T-cell (primary cell): ENCODE measurements at places on chromosomes 2 and 18. TPM values are rescaled to one million over a fixed set of nuclear protein-coding genes. Genes with fewer than 3 reads are reported as not detected.
A peak's percentile ranks its signal among the peaks of the same experiment; 100 is the strongest.

- no peak overlapping the region for H3K27ac ChIP-seq
- no peak overlapping the region for H3K4me3 ChIP-seq
- no peaks in the 10 kb centered on the region for H3K36me3 ChIP-seq
- DNase-seq, result no peak
- H3K4me1 ChIP-seq, result no peaks in the 10 kb centered on the region
These were observed 730.9 kb upstream of the ID2 start for GRCh38 chr2:7951001-7951400.

The EFHD1 gene
- total RNA-seq, result 2.3 TPM

- no peaks in the 10 kb centered on the region for H3K36me3 ChIP-seq
- no peaks in the 10 kb centered on the region for H3K4me1 ChIP-seq
- H3K4me3 ChIP-seq, result no peak overlapping the region
- DNase-seq, result no peak
These were observed 45.9 kb upstream of the AFF3 start for GRCh38 chr2:100188326-100188725.

DNA sequence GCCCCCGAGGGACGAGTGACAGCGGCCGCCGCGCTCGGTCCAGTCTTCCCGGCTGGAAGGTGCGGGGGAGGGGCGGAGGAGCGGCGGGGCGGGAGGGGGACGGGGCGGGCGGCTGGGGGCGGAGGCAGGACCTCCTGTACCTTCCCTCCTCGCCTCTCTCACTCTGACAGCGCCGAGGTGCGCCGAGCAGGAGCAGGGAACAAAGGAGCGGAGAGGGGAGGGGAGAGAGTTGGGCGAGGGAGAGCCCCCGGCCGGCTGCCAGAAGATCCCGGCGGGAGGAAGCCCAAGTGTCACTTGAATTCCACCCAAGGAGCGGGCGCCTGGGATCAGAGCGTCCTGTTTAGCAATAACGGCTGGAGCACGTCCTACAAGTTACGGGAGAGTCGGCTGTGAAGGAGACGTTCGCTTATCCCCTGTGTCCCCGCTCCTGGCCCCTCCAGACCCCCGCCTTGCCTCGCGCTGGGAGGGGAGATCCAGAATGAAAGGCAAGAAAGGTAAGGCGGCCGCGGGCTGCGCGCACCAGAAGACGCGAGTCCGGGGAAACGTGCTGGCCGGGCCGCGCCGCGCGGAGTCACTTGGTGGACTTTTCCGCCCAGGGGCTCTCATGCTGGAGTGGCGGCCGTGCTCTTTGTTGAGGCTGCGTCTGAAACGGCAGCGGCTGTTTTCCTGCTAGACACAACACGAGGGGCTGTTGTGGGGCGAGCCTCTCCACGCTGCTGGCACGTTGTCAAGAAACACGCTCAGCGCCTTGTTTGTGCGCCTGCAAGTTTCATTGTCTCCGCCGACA, at the start of gene TGIF1:
TGIF1 (plus strand) TSS at position 161 of the 787 bp plus-strand sequence; CDS start at position 479, 318 bp downstream.
- no peaks in the 10 kb centered on the region for H3K27me3 ChIP-seq
- H3K4me1 ChIP-seq, result peaks cover 18% of the 10 kb centered on the region
- H3K27ac ChIP-seq, result peak within 1 kb of the TSS; percentile 100
- peak within 1 kb of the TSS; percentile 70 for H3K4me3 ChIP-seq
- no peaks in the 10 kb centered on the region for H3K36me3 ChIP-seq

- no peak overlapping the region for H3K27ac ChIP-seq
- DNase-seq, result no peak
These were observed 35.6 kb upstream of the FBXO11 start for GRCh38 chr2:47941936-47942335.

GRCh38 chr18:65754121-65754520, 3.3 kb downstream of the CDH7 start:
- no peak overlapping the region for H3K27ac ChIP-seq
- H3K36me3 ChIP-seq, result no peaks in the 10 kb centered on the region
- DNase-seq, result no peak
- H3K4me1 ChIP-seq, result no peaks in the 10 kb centered on the region

The ADAM23 gene
- total RNA-seq, result 5.7 TPM

GRCh38 chr18:58350526-58350925, 278.4 kb downstream of the ALPK2 start:
- H3K27ac ChIP-seq, result no peak overlapping the region
- DNase-seq, result no peak
- no peak overlapping the region for H3K4me3 ChIP-seq

DNA sequence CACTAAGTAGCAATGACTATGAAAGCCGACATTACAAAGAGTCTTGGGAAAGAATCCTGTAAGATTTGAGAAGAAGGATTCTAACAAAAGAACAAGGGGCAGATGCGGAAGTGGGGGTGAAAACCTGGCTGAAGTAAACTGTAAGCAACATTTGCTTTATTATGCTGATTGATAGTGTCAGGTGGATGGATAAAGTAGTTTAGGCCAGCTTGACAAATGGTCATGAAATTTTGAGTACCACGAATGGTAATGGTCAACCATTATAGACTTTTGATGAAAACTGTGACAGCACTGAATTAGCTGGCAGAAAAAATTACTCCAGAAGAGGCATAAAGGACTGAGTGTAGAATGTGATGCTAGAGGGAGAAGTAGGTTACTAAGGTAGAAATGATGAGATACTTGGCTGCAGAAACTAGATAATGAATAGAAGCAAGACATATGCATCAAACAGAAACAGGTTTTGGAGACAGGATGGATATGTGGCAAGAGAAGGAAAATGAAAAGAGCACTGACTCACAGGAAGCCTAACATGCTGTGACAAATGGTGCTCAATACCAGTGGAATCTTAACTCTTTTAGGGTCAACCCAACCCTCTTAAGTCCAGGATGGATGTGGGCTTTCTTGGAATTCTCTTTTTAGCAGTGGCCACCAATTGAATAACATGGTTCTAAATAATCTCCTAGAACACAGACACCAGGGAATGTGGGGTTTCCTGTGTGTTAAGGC, 6.8 kb downstream of the THUMPD2 start:
- H3K36me3 ChIP-seq, result peaks cover 9% of the 10 kb centered on the region
- no peaks in the 10 kb centered on the region for H3K27me3 ChIP-seq
- H3K4me1 ChIP-seq, result peaks cover 4% of the 10 kb centered on the region
- no peak overlapping the region for H3K27ac ChIP-seq

The CYRIA gene
- total RNA-seq, result 2.1 TPM

The COLEC11 gene
- not detected for total RNA-seq

The PDE1A gene
- not detected for total RNA-seq

DNA sequence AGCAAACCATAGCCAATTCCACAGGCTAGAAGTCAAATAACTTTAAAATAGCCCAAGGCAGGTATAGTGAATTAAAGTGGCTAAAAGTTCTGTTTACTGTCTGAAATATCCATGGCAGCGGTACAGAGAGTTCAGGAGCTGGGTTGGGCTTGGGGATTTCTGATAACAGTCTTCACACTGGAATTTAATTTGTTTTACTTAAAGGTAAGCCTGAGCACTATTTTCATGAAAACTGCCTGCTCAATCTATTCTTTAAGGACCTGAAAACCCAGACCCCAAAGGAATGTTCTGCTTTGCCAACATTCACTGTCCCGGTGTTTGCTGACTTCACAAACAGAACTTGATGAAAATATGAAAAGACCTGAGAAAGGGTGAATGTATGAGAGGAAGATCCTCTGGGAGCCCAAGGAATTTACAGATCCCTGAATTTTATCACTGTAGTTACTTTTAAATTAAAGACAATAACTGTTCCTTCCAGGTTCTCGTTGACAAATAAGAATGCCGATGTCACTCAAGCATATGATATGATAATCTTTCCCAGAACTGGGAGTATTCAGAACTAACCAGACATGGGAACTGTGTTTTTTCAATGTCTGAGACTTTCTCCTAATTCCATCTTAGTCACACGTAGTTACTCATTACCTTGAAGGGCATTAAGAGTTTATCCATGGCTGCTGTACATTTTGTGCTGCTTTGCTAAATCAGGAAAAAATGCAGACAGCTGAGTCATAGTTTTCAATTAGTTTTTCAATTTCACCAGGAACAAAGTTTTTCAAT, 28.3 kb upstream of the ITGB6 start:
- no peaks in the 10 kb centered on the region for H3K27me3 ChIP-seq
- no peak overlapping the region for H3K27ac ChIP-seq
- no peaks in the 10 kb centered on the region for H3K36me3 ChIP-seq
- no peak for DNase-seq
- no peaks in the 10 kb centered on the region for H3K4me1 ChIP-seq

DNA sequence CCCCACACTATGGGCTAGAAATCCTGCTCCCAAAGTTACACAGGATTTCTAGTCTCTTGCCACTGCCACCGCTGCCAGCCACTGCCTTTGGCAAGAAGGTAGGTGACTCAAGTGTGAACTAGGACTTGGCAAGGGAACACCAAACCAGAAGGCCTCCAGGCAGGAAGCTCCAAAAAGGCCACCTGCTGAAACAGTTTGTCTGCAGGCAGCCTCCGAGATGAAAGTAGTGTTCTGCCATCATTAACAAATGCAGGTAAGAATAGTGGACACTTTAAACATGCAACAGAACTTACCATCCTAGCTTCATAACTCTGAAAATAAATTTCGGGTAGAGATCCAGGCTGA, 3.9 kb downstream of the ANKRD44 start:
- H3K36me3 ChIP-seq, result peaks cover 3% of the 10 kb centered on the region
- peak overlapping the region; percentile 79 for H3K27ac ChIP-seq
- peak overlapping the region; percentile 18 for H3K4me3 ChIP-seq

- no peaks in the 10 kb centered on the region for H3K27me3 ChIP-seq
- H3K36me3 ChIP-seq, result no peaks in the 10 kb centered on the region
- DNase-seq, result no peak
- no peak overlapping the region for H3K4me3 ChIP-seq
- no peak overlapping the region for H3K27ac ChIP-seq
These were observed 18.5 kb upstream of the UGT1A8 start for GRCh38 chr2:233598952-233599351.

The TNFAIP6 gene
- total RNA-seq, result not detected

The PRKAG3 gene
- not detected for total RNA-seq

The UPP2 gene
- not detected for total RNA-seq

GRCh38 chr2:85405201-85406059, 4.7 kb downstream of the CAPG start:
- H3K4me1 ChIP-seq, result peaks cover 53% of the 10 kb centered on the region
- H3K4me3 ChIP-seq, result no peak overlapping the region
- no peaks in the 10 kb centered on the region for H3K36me3 ChIP-seq
- no peaks in the 10 kb centered on the region for H3K27me3 ChIP-seq

The MYL1 gene
- total RNA-seq, result not detected

GRCh38 chr18:44973282-44973681, 292.6 kb downstream of the SETBP1 start:
- DNase-seq, result no peak
- no peak overlapping the region for H3K4me3 ChIP-seq
- H3K27ac ChIP-seq, result no peak overlapping the region
- H3K36me3 ChIP-seq, result no peaks in the 10 kb centered on the region
- H3K4me1 ChIP-seq, result no peaks in the 10 kb centered on the region
- no peaks in the 10 kb centered on the region for H3K27me3 ChIP-seq

The MAB21L4 gene
- total RNA-seq, result not detected

The FHOD3 gene
- not detected for total RNA-seq

The TDRD15 gene
- total RNA-seq, result not detected

DNA sequence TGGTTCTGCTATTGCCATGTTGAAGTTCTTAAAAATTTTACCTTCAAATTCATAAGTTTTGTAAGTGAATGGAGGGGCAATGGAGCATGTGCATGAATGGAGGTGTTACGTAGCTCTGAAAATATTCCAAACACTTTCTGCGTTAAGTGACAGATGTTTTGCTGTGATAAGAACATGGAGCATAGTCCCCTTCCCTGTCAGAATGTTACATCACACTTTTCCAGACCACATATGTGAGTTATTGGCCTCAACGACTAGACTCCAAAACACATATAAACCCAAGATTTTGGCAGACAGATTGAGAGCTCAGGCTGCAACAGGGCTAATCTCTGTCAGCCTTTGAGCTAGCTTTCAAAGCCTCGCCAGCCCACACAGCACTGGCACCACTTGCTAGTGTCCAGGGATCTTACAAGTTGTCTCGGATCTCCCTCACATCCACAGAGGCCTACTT, 27.2 kb upstream of the MFSD6 start:
- H3K36me3 ChIP-seq, result no peaks in the 10 kb centered on the region
- no peak overlapping the region for H3K27ac ChIP-seq
- no peak for DNase-seq

The ATG4B gene
- 112 TPM for total RNA-seq

- no peaks in the 10 kb centered on the region for H3K27me3 ChIP-seq
- no peaks in the 10 kb centered on the region for H3K36me3 ChIP-seq
- DNase-seq, result no peak
- H3K27ac ChIP-seq, result no peak overlapping the region
- H3K4me1 ChIP-seq, result no peaks in the 10 kb centered on the region
These were observed 44.0 kb upstream of the PDCL3 start for GRCh38 chr2:100518801-100519200.
